ENCODE measurements at places on chromosomes 2 and 18.

DNA sequence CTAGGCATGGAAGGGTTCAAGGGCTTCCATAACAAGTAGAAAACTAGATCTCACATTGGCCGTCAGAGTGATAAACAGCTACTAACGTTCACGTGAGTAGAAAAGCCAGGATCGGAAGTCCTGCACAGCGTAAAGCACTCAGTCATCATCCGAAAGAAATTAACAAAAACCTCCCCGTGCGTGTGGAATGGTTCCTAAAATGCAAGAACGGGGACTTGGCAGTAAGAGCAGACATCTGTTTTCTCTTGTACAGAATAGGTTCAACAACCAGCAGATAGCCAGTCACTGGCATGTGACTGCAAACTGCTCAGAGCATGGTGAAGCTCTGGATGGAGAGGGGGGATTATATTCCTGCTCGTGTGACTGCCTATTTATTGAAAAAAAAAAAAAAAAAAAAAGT, 106.9 kb upstream of the ITGB6 start:
- DNase-seq, result no peak

- no peak for DNase-seq
Measured at GRCh38 chr2:78606895-78607294, 418.6 kb upstream of the REG3G start.

- DNase-seq, result no peak
Measured at GRCh38 chr2:116874021-116874420, 940.5 kb upstream of the DDX18 start.

DNA sequence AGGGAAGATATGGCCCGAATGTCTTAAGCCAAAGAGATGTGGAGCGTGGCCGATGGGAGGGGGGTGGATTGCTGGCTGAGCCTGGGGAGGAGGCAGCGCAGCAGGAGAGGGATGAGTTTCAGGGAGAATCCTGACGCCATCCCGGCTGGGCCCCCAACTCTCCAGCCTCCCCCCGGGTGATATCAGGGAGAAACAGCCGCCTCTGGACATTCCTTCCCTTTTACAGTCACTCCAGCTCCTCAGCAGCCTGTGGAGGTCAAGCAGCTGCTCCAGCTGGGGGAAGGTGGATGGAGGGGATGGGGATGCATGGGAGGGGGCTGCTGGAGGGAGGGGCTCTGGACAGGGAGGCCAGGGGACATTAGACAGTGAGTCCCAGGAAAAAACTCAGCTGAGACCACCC, 9.5 kb upstream of the DES start:
- no peak for DNase-seq

- no peak for DNase-seq
Measured at GRCh38 chr2:64913357-64913869, 75.8 kb upstream of the SLC1A4 start.

- DNase-seq, result no peak
Measured at GRCh38 chr2:187614756-187615155, 60.5 kb upstream of the TFPI start.

DNA sequence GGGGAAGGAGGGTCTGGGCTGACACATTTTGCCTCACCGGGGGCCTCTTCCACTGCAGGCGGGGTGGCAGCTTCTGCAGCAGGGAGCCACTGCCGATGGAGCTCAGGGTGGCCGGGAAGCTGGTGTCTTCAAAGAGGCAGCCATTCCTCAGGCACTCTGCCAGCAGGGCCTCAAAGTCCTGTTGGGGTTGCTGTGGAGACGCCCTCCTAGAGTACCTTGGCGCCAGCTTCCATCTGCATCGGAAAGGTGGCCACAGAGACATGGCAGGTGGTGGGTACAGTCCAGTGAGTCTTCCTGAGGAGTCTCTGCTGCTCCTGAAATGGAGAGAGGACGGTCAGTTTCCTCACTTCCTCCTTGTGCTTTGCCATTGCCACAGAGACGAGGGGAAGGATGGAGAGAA, 12.1 kb downstream of the CAPN14 start:
- DNase-seq, result no peak
